Stimulated activated CD8-positive, alpha-beta memory T cell treated with anti-CD3 and anti-CD28 coated beads, Interleukin-7, amount 100 ng/mL, for 24 hours (primary cell): ENCODE measurements at places on chromosomes 2 and 18.

DNA sequence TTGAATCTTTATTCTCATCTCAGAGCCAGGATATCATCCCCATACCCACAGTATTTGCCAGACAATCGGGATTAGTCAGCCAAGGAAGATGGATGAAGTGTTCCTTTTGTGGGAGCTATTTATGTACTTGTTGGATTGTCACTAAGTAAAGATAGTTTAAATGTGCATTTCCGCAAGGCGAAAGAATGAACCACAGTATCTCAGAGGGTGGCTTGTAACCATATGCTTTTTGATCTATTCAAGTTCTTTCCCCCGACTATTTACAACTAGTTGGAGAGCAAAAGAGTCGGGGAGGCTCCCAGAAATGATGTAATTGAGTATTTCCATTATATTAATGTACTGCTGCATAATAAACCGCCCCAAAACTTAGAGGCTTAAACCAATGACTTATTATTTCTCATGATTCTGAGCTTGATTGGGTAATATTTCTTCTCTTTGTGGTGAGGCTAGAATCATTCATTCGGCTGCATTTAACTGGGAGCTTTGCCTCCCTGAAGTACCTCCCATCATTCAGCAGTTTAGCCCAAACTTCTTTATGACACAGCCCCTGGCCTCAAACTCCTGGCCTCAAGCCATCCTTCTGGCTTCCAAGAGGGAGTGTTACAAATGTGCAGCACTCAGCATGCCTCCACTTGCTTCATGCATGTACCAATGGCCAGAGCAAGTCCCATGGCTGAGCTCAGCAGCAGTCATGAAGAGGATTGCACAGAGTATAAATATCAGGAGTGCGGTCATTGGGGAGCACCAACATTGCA lies 423.7 kb downstream of the METTL4 start:
- DNase-seq: no peak

- no peak for DNase-seq
These were observed 30.3 kb upstream of the SLC30A6 start for GRCh38 chr2:32135409-32135808.

DNA sequence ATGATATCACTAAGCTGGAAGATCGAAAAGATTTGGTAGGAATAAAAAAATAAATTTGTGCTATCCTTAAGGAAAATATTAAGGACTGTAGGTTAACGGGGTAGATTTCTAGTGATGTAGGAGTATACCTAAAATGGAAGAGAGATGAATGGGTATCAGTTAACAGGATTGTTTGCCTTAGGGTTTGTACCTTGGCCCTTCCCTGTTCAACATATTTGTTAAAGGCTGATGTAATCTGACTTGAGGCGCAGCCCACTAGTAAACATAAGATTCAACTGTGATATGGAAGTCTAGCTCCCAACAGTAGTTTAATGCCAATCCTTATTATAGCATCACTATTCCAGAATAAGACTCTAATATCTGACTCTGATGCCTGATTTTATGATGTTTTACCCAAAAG lies 685.2 kb downstream of the DCC start:
- DNase-seq: no peak

DNA sequence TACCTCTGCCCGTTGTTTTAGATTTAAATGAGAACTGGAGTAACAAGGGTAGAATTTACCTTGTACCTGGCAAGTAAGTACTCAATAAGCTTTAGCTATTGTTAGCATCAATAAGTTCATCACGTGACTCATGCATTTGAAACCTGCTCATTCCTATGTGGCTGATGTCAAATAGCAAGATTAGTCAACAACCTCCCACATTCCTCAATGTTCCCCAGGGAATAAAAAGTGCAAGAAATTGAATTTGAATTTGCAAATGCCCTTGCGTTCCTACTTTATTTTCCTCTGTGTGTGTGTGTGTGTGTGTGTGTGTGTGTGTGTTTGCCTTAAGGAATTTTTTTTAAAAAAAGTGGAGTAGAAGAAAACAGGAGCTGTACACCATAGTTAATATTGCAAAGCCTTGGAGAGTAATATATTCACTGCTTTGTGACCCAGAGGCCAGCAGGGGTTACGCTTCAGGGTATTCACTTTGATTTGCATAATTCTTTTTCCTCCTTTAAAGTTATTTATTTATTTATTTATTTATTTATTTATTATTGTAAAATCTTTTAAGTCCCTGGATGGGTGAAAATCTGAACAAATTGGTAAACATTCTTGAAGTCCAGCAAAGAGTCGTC lies 43.9 kb upstream of the DNAH7 start:
- DNase-seq: no peak

GRCh38 chr2:74028290-74028689 lies 43.6 kb downstream of the TET3 start:
- no peak for DNase-seq

DNA sequence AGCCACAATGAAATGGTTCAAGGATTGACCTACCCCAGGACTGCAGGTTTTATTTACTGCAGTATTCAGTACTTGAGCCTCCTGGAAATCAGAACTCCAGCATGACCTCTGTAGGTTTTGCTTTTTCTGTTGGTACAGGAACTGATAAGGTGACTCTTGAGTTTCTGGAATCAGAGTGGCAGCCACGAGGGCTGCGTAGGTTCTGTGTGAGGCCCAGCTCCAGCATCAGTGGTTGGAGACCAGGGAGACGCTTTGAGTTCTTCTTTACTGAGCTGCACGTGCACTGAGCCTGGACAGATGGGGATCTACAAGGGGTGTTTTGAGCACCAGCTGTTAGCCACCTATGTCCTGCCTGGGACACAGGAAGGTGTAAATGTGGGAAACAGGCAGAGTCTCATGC lies 222.7 kb upstream of the EPAS1 start:
- no peak for DNase-seq

GRCh38 chr2:216394881-216395280 lies 17.4 kb upstream of the SMARCAL1 start:
- DNase-seq: no peak

- no peak for DNase-seq
These were observed 104.2 kb upstream of the LYPD1 start for GRCh38 chr2:132774189-132774588.

GRCh38 chr18:30415903-30416302 lies 626.6 kb downstream of the DSC3 start:
- no peak for DNase-seq

DNA sequence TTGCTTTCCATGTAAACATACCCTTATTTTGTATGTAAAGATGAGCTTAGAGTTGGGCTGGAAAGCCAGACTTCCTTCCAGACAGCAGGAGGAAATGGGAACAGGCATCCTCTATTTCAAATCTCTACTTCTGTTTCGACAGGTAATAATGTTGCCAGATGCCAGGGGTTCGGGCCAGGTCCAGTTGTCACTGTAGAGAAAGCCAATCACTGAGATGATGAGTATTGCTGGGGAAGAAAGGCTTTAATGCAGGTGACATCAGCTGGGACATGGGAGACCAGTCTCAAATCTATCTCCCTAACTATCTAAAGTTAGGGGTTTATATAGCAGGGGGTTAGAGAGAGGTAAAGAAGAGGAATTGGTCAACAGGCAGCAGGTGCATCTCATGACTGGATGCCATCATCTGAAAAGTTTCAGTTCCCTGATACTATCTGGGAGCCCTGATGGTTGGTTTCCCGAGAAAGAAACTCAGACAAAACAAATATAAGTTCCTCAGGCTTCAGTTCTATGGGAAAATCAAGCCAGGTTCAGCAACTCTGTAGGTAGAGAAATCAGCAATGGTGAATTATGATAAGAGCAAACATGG lies 9.3 kb upstream of the MTCL1 start:
- no peak for DNase-seq

DNA sequence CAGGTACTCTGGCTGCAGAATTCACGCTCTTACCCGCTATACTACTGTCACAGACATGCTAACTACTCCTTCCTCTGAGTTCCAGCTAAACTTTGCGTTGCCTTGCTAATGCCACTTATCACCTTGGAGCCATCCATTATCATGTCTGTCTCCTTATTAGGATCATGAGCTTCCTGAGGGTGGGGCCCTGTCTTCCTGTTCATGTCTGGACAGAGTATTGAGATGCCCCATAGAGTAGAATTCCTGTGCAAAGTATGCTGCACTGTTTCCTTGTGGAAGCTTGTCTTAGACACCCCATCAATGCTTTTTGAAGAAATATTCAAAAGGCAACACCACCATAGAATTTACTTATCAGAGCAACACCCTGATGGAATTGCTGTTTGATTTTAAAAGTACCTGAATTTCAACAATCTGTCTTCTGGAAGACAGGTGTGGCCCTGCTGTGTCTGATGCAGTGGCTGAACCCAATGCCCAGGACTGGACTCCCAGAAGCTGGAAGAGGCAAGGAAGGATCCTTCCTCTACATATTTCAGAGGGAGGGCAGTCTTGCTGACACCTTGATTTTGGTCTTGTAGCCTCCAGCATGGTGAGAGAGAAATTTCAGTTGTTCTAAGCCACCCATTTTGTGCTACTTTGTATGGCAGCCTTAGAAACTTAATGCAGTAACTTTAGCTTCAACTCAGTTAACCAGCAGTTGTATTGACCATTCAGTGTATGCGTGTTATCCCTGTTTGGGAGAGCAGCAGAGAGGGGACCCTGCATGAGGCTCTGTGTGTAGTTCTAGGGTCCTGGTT lies 5.6 kb downstream of the LAMA3 start:
- no peak for DNase-seq

GRCh38 chr18:79445696-79446561 lies 50.2 kb downstream of the NFATC1 start:
- DNase-seq: no peak

DNA sequence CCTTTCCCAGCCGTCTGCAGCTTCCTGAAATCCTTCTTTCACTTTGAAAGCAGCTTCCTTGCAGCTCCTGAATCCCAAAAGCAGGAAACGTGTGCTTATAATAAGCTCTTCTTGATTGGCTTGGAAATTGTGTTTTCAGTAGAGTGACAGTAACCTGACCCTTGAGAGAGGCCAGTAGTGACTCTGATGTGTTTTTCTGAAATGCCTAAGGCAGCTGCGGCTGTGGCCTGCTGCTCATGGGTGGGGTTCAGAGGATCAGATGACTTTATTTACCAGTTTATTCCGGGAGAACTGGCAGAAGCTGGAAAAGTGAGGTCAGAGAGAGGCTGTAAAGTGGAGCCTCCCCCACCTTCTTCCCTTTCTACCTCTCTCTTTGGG lies 31.9 kb upstream of the RPIA start:
- no peak for DNase-seq

- DNase-seq: no peak
These were observed 122.1 kb upstream of the TRIB2 start for GRCh38 chr2:12594590-12594989.

DNA sequence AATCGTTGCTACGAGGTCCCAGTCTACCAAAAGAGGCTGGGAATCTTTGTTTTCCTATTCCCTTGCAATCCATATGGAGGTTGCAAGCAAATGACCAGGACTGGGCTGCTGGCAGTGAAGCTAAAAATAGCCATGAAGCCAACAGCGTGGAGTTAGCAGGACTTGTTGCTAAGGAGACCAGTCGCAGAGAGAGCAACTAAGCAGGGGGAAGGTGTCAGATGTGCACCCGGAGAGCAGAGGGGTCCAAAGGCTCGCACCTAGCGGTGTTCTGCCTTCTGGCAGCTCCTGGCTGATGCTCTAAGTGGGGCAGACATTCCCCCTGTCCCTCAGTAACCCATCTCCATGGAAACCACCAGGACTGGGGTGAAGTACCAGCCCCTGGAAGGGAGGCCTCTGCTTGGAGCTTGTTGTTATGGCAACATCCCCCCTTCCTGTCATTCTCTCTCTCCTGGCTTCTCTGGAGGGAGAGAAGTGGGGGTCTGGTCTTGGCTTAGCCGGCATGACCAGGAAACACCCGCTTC lies 84.6 kb downstream of the DNMT3A start:
- no peak for DNase-seq

DNA sequence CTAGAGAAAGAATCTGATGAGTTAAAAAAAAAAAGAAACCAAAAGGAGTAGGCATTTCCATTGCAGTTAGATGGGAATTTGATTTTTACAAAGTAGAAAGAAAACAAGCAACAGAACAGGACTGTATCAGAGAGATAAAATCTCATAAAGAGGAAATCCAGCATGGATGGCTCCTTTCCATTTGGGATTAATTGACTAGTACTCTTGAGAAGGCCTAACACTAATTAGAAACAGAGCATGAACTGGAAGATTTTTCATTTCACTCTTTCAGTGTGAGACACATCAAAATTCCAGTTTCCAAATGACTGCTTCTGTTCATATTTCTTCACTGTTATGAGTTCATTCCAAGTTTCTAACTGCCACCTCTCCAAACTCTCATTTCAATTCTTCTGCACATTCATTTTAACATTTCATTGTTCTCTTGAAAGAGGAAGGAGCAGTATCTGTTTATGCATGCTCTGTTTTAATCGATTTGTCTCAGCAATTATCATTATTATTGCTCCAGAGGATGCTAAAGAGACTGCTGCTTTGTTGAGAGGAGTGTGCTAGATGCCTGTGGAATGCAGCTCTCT lies 108.8 kb upstream of the PIEZO2 start:
- DNase-seq: no peak

GRCh38 chr2:231204146-231204545 lies 5.7 kb downstream of the ARMC9 start:
- DNase-seq: no peak

DNA sequence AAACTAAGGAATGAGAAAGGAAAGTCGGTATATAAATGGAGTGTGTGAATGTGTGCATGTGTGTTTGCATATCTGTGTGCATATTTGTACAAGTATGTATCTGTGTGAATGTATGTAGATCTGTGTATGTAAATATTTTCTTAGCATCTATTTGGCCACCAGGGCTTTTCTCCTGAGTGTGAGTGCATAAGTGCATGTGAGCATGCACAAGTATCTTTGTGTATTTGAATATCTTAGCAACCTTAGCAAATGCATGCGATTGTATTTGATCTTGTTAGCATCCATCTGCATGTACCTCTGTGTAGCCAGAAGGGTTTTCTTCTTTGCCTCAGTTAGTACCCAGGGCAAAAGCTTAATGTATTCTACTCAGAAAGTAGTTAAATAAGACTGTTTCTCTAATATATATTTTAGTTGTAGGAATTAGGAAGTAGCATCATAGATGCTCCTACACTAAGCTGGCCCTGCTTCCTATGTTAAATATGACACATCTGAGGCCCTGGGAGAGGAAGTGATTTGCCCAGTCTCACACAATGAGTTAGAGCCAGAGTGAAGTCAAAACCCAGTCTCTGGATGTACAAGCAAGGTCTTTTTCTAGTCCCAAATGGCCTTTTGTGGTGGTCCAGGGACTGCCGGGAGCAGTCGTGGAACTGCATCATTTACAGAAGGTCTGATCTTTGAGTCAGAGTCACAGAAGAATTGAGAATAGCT lies 9.2 kb downstream of the FKBP1B start:
- DNase-seq: no peak

GRCh38 chr2:133541797-133542196 lies 26.5 kb downstream of the NCKAP5 start:
- no peak for DNase-seq

DNA sequence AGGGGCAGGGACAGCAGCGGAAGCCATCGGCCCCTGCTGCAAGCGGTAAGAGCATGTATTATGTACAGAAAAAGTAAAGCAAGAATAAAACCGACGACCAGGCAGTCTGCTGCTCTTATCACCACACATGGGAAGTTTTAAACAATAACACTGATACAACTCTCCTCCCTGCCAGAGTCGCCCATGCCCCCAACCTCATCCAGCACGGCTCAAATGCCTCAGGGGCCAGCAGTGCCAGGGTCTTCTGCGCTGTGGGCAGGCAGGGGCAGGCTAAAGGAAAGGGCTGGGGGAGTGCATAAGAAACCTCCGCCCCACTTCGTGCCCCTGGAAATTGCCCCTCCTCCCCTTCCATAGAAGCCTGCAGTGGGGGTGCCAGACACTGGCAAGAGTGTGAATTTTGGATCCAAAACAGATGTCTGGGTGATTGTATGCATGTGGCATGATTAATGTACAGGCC lies 10.1 kb downstream of the TEX51 start:
- DNase-seq: no peak

- no peak for DNase-seq
These were observed 141.7 kb upstream of the SERPINE2 start for GRCh38 chr2:224180810-224181209.

- no peak for DNase-seq
These were observed 98.7 kb downstream of the VAPA start for GRCh38 chr18:10012526-10012925.
